ENCODE measurements at places on chromosomes 12 and 14.

DNA sequence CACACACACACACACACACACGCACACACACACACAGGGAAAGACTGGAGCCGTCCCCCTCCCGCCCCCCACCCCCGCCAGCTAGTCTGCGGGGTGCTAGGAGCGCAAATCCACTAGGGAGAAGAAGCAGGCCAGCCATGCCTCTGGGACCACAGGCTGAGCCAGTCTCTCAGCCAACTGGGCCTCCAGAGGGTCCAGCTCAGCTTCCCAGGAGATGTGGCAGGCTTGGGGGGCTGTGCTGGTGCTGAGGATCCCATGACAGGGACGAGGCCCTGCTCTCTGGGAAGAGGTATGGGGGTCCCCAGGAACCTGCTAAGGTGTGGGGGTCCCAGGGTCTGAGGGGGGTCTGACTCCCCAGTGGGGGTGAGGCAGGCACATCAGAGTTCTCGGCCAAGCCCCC is 133.5 kb downstream of the NCOR2 start:
- no peak for DNase-seq

DNA sequence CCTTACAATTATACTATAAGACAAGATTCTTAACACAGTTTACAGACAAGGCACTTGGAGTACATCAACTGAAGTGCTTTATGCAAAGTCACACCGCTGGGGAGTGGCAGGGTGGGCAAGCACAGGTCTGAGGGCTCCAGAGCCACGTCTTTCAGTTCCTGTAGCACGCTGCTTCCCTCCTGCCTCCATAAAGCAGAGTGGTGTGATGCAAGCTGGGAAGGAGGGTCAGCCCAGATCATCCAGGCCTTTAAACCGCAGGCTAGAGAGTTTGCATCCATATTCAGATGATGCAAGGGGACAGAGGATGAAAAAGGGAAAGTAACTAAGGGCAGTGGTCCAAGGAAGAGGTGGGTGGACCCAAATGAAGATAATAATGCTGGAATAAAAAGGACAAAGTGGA is 132.6 kb downstream of the ITPR2 start:
- DNase-seq, result no peak

DNA sequence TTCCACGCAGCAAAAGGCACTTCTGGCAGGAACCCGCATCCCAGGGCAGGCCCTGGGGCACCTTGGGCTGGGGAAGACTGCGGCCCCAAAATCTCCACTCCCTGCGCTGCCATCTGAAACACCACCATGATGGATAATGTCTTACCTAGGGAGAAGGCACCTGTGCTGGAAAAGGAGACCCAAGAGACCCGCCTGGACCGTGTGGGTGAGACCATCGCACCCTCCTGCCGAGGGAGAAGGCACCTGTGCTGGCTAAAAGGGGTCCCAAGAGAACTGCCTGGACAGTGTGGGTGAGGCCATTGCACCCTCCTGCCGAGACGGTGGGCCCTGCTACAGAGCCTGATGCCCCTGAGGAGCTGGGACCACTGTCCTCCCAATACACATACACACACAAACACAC is 24.8 kb upstream of the INF2 start:
- DNase-seq, result no peak

- DNase-seq, result no peak
Measured at GRCh38 chr12:45827974-45828373, 98.5 kb downstream of the ARID2 start.

DNA sequence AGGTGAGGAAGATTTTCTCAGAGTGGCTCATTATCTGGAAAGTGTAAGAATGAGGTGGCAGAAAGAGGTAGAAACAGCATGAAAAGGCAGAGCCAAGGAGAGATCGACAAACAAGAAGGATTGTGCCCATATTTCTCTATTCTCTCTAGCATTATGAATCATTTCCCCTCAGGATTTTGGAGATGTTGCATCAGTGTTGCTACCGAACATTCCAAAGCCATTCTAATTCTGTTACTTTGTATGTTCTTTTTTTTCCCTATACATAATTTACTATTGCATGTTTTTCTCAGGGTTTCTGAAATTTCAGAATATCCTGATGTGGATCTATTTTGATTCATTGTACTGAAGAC is 61.4 kb downstream of the KICS2 start:
- DNase-seq, result peak; percentile 65

DNA sequence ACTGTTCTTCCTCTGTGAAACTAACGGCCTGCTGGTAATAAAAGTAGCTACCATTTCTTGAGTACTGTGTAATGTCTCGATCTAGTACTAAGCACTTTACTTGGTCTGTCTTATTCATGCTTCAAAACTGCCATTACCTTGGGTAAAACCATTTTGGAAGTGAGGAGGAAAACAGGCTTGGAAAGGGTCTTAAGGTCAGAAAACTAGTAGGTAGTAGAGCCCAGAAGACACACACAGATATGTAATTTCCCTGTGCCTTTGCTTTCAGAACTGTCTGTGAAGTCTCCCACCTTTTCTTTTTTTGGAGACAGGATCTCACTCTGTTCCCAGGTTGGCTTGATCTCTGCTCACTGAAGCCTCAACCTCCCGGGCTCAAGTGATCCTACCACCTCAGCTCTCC is 3.4 kb upstream of the DDX55 start:
- no peak for DNase-seq

- no peak for DNase-seq
Measured at GRCh38 chr12:96250119-96250685, 56.0 kb downstream of the ELK3 start.

Data from RWPE1 (cell line).